ENCODE measurements at places on chromosomes 1 and 21.

- DNase-seq, result no peak
Measured at GRCh38 chr21:23108533-23108932, 2110.3 kb downstream of the NCAM2 start.

- DNase-seq, result no peak
Measured at GRCh38 chr1:10399444-10399941, 629 bp downstream of the PGD start.

DNA sequence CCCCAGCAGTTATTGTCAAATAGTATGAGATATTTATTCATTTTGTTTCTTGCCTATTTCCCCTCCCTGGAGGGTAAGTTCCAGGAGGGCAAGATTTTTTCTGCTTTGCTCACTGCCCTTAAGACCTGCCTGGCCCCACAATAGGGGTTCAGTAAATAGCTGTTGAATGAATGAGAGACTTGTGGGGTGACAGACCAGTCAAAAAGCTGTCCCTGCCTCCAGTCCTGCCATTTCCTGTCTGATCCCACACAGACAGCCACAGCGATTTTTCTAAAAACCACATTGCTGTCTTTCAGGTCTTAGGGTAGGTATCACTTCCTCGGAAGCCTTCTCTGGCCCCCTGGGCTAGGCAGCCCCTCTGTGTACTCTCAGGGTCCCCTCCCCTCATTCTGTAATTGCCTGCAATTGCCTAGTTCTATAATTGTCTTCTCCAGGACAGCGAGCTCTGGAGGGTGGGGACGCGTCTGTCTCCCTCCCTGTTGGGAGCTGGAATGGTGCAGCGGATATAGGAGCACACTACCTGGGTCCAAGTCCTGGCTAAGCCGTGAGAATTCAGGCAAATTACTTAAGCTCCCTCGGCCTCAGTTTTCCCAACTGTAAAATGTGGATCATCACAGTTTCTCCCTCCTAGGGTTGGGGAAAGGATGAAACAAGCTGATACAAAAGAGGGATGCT, 1.8 kb upstream of the EXTL1 start:
- DNase-seq, result no peak

DNA sequence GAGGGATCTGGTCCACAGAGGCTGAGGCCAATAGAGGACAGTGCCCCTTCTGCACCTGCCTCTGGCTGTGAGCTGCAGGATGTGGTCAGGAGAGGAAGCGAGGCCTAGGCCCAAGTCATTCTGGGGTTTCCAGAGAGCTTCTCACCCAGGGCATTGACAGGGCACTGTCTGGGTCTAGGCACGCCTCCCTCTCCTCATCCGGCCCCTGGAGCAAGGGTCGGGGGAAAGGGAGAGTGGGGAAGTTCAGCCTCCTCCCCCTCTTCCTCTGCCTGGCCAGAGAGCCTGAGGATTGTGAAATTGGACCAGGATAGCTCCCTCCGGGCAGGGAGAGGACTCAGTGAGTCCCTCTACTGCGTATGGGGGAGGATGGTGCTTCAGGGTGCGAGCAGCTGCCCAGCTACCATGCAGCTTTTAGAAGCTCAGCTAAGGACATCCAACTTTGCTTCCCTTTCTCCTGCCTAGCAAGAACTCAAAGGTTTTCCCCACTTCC, 6.3 kb upstream of the INAVA start:
- peak; percentile 14 for DNase-seq

GRCh38 chr1:115922801-115923200, 53.5 kb upstream of the SLC22A15 start:
- DNase-seq, result no peak

DNA sequence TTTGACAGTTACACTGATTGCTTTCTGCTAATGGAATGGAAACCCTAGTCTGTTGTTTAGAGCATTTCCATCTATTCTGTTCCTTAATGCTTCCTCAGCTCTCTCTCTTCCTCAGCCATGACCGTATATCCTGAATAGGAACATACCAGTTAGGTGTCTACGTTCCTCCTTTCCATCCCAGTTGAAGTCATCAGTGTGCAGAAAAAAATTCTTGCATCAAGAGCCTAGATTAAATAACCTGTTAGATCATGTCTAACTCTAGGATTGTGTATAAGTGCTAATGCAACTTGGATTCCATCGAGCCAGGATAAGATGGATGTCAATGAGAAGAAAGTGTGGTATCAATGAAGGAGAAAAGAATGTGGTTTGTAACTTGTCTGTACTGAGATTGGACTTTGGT, 18.7 kb downstream of the UBAP2L start:
- DNase-seq, result no peak

DNA sequence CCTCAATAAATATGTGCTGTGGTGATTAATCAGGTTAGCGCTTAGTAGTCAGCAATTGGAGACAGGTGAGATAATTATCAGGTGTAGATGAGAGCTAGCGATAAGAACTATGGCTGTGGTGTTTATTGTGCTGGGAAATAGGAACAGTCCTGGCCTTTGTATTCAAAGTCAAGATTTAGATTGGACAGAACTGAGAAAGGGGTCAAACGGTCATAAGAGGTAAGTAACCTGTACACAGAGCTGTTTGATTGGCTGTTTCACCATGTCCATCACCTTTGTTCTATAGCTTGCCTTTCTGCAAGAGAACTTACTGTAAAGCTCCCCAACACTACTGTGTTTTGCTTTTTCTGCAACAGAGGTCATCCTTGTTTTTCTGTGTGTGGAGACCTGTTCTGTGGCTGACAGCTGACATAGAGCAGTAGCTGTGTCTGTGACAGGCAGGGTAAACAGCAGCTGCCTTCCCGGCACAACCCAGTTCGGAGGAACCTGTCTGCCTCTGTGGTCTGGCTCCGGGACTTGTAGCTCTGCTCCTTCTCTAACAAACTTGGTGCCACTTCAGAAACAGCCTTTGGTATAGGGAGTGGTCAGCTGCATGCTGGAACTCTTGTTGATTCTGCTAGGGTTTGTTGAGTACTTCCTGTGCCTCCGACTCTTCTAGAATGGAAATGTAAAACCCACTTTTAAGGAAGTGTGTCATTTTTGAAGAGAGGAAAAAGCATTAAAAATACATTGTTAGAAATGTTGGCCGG, 21.1 kb upstream of the CDC42 start:
- DNase-seq, result no peak

- no peak for DNase-seq
Measured at GRCh38 chr1:64396817-64397216, 73.1 kb upstream of the CACHD1 start.

- no peak for DNase-seq
Measured at GRCh38 chr1:112396653-112397471, 848 bp downstream of the CTTNBP2NL start.
